ENCODE measurements at places on chromosomes 3 and 15. TPM values are rescaled to one million over a fixed set of nuclear protein-coding genes. Genes with fewer than 3 reads are reported as not detected.

The ZNF774 gene
- 2.5 TPM for total RNA-seq

The UNC13C gene
- total RNA-seq: 0.02 TPM

The NEK10 gene
- total RNA-seq: 0.66 TPM

The CSPG5 gene
- 5.7 TPM for total RNA-seq

The WDR72 gene
- 2.9 TPM for total RNA-seq

DNA sequence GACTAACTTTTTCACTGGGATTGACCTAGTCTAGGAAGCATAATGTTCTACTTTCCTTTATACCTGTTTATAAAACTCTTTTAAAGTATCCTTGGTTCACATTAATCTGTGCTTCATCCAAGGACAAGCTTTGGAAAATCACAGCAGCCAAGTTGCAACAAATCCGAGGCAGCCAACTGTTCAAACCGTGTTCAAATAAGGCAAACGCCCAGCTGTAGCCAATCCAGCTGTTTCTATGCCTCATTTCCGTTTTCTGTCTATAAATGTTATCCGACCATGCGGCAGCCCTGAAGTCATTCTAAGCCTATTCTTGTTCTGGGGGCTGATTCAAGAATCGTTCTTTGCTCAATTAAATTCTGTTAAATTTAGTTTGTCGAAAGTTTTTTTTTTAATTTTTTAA, 78.3 kb downstream of the FMN1 start:
- DNase-seq: no peak

- no peak for DNase-seq
Measured at GRCh38 chr15:36373550-36373949, 205.9 kb upstream of the CDIN1 start.

GRCh38 chr3:194206320-194206719, 70.4 kb downstream of the HES1 start:
- no peak for DNase-seq

DNA sequence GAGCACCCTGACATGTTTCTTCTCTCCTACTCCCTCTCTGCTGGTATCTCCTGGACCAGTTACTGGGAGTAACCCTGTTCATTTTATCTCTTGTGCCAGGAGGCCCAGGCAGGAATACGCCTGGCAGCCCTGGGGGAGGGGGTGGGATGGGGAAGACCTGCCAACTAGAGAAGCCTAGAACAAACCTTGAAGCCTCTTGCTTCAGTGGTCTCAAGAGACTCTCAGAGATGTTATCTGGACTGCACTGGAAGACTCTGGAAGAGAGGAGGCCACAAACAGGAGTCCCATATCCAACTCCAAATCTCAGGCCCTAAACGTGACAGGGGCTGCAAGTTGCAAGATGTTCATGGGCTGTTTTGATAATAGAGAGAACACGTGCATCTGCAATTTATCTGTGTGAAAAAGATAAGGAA, at the start of gene EPB42:
Gene EPB42, minus strand, starts transcription at position 28 of the 413 bp plus-strand sequence. CDS start 193 bp downstream, outside the sequence.
- no peak for DNase-seq

GRCh38 chr15:98138910-98139309, 178.4 kb downstream of the ARRDC4 start:
- no peak for DNase-seq

DNA sequence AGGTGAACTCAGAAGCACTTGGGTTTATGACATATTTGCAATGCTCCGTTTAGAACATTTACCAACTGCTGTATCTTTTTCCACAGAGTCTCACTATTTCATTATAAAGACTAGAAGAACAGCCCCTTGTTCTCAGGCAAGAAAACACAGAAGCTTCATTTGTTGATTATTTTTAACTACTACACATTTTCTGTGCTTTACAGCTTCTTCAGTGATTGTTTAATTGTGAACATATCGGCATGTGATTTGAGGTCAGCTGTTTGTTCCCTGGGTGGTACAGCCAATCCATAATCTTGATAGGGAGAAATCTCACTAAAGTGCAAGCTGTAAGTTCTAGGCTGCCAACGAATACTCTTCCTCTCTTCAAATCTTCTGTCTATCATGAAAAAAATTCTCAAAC, 31.0 kb upstream of the DLG1 start:
- no peak for DNase-seq

DNA sequence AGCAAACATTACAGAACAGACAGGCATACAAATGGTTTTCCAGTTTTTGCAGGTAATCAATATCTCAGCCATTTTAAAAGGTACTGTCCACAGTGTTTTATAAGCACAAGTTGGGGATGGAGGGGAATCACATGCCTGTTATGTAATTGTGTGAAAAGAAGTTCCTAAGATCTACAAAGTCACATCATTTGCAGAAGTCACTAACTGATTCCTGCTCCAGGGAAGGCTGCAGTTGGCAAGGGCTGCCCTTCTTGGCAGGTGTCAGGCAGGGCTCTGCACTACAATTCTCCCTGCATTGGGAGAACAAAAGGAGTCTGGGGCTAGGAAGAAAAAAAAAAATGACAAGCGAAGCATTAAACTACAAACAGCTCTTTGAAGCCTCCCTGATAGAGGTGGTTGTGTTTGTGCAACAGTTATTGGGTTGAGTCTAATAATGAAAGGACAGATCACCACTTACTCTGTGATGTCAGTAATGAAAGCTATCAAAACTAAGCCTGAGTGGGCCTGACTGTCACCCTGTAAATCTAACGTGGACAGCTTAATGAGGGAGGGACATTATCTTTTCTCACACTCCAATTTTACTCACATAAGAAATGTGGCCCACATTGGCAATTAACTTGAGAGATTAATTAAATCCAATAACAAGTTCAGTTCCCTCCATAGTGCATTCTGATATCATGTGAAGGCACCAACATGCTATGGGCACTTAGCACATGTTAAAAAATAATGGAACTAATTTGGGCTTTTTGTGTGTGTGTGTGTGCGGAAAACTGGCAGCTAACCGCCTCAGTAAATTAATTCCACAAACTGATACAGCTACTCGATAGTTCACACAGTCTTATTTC, 242.9 kb downstream of the FHIT start:
- DNase-seq: no peak

DNA sequence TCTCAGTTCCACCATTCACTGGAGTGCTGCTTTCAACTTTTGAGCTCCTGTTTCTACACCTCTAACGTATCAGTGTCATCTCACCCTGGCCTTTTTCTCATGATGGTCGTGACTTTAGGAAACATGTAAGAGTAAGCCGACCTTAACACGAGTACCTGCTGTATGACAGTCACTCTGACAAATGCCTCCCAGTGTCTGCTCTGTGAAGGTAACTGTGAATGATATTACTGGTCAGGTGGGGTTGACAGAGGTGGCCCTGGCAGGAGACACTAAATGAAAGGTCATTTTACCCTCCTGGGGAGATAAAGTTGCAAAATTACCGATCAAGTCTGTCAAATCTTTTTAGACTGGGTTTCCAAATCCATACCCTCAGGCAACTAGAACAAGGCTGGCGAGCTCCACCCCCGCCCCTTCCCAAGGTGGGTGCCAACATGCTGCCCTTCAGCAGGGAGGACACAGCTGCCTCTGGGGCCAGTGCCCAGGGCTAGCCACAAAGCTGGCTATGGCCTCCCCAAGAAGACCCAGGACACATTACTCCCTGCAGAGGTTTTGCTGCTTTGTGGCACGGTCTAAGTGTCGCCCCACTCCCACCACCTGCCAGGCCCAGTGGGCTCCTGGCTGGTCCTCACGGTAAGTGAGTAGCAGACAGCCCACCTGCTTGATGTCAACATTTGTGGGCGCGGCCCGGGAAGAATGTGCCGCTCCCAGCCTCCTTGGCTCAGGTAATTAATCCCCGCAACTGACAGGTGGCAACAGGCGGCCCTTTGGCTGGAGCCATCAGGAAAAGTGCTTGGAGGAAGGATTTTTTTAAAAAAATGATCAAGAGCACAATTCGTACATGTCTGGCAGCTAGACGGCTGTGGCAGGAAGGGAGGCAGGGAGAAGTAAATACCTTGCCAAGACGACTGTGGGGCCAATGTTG, 211.8 kb downstream of the TP63 start:
- peak; percentile 30 for DNase-seq

DNA sequence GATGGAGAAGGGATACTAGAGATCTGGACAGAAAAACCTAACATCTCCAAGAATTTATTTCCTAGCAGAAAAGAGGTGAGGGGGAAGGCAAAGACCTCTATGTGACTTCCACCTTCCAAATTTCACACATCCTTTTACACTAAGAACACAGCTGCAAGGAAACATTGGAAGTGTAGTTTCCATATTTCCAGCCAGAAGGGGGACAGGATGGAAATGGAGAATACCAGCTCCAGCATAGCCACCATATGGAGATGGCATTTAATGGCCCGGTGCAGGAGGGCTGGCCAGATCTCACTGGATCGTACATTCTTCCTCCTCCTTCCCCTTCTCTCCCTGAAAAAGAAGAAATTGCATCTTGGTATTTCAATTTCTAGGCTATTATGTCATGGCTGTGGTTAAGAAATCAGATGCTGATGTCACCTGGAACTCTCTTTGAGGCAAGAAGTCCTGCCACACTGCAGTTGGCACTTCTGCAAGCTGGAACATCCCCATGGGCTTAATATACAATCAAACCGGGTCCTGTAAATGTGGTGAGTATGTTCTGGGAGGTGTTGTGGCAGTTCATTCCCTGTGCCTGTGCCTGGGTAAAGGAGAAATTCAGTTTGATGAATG, 36.9 kb upstream of the TF start:
- no peak for DNase-seq

GRCh38 chr3:162218479-162218878, 721.9 kb downstream of the OTOL1 start:
- no peak for DNase-seq
